ENCODE measurements at places on chromosomes 12 and 14.

DNA sequence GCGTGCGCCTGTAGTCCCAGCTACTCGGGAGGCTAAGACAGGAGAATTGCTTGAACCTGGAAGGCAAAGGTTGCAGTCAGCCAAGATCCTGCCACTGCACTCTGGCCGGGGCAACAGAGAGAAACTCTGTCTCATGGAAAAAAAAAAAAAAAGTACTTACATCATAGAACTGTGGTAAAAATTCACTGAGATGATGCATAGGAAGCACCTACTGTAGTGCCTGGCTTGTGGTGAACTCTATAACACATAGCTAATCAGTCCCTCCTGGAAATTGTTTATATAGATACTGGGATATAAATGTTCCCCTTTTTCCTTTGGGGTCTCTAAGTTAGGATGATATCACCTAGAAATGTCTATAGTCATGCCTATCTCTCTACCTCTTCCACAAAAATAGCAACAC is 89.7 kb upstream of the CPM start:
- DNase-seq = no peak

- DNase-seq = no peak
Observed at GRCh38 chr12:106149096-106149784, 10.5 kb upstream of the NUAK1 start.

GRCh38 chr14:68863610-68864360 is 70.9 kb upstream of the ZFP36L1 start:
- DNase-seq = no peak

GRCh38 chr12:119258556-119258955 is 76.0 kb upstream of the CCDC60 start:
- no peak for DNase-seq

DNA sequence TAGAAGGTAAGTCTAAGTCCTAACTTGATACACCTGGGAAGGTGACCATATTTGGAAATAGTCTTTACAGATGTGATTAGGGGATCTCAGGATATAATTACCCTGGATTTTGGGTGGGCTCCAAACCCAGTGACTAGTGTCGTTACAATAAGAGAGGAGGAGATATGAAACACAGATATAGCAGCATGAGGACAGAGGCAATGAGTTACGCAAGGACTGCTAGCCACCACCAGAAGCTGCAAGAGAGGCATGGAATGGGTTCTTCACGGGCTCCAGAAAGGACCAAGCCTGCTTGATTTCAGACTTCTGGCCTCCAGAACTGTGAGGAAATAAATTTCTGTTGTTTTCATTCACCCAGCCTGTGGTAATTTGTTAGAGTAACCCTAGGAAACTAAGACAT is 28.6 kb downstream of the FGFR1OP2 start:
- DNase-seq = no peak

GRCh38 chr12:64431791-64432190 is 20.1 kb upstream of the TBK1 start:
- no peak for DNase-seq
